GM12878 (cell line): ENCODE measurements at places on chromosomes 11 and 22. TPM values are rescaled to one million over a fixed set of nuclear protein-coding genes. Genes with fewer than 3 reads are reported as not detected.

HSPB2 gene
- not detected in 2 replicates for total RNA-seq

SLC37A2 gene
- 3.0 and 3.4 TPM in 2 replicates for total RNA-seq

MED17 gene
- 34.9 and 38.7 TPM in 2 replicates for total RNA-seq

CYTH4 gene
- 25.8 and 26.0 TPM in 2 replicates for total RNA-seq

RFPL3 gene
- not detected in 2 replicates for total RNA-seq

ACTN3 gene
- 0.36 and 0.40 TPM in 2 replicates for total RNA-seq

C11orf16 gene
- not detected in 2 replicates for total RNA-seq

MS4A6A gene
- total RNA-seq = 4.5 and 7.1 TPM in 2 replicates

GRCh38 chr11:12623869-12624268 is 50.4 kb upstream of the TEAD1 start:
- DNase-seq = no peak

DNA sequence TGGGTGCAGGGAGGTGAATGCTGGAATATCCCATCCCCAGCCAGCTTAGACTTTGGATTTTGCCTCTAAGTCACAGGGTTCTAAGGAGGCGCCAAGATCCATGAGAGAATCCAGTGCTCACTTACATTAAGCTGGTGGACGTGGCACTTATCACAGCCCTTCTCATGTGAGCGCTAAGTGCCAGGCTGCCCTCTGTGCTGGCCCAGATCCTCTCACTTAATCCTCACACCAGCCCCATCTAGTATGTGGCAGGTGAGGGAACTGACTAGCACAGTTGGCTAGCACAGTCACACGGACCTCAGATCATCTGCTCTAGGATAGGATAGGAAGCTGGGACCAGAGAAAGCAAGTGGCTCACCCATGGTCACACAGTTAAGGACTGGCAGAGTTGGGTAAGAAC is 3.6 kb downstream of the HMOX1 start:
- DNase-seq = no peak

- no peak for DNase-seq
These were observed 52.6 kb upstream of the SESN3 start for GRCh38 chr11:95283650-95284049.

- DNase-seq = peak; percentile 15
These were observed 4.2 kb downstream of the SLC25A1 start for GRCh38 chr22:19174106-19175025.

DNA sequence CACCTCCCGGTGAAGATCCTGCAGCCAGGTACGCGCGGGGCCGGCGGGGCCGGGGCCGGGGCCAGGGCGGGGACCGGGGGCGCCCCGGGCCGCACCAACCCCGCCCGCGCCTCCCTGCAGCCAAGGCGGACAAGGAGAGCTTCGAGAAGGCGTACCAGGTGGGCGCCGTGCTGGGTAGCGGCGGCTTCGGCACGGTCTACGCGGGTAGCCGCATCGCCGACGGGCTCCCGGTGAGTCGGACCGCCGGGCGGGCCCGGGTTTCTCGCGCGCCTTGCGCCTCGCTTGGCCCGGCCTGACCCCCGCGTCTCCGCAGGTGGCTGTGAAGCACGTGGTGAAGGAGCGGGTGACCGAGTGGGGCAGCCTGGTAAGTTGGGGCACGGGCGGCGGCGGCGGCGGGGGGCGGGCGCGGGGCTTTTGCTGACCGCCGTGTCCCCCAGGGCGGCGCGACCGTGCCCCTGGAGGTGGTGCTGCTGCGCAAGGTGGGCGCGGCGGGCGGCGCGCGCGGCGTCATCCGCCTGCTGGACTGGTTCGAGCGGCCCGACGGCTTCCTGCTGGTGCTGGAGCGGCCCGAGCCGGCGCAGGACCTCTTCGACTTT is 531 bp downstream of the PIM3 start:
- no peak for DNase-seq

DNA sequence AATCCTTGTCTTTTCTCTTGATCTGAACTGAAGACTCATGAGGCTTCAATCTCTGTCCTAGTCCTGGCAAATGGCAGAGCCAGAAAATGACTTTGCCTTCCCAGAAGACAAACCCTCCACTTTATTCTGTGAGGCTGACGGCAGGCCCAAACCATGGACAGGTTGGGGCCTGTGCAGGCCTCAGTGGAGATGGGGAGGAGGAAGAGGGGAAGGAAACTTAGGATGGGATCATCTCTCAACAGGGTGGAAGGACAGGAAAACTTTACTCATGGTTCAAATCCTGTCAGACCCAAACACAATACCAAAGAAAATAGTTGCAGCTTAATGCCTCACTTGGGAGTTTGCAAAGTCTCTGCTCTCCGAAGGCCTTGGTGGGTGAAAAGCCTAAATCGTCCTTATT is 9.8 kb downstream of the RPL27A start:
- no peak for DNase-seq

- no peak for DNase-seq
These were observed 33.8 kb downstream of the BRD1 start for GRCh38 chr22:49793871-49794270.

- no peak for DNase-seq
These were observed 574.7 kb downstream of the TBC1D22A start for GRCh38 chr22:47337161-47337621.

DNA sequence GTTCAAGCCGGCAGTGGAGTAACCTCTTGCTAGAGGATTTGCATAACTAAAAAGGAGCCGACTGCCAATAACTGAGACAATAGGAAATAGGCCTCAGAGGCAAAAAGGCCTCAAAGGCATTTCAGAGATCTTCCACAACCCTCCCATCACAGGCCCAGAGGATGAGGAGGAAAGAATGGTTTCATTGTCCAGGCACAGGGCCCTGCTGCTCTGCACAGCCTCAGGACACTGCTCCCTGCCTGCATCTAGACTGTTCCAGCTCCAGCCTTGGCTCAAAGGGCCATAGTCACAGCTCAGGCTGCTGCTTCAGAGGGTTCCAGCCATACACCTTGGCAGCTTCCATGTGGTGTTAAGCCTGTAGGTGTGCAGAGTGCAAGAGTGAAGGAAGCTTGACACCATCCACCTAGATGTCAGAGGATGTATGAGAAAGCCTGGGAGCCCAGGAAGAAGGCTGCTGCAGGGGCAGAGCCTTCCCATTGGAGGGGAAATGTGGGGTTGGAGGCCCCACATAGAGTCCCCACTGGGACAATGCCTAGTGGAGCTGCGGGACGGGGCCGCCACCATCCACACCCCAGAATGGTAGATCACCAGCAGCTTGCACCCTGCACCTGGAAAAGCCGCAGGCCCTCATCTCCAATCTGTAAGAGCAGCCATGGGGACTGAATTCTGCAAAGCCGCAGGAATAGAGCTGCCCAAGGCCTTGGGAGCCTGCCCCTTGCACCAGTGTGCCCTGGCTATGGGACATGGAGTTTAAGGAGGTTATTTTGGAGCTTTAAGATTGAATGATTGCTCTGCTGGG is 8.2 kb upstream of the LRP5 start:
- no peak for DNase-seq

- no peak for DNase-seq
These were observed 21.8 kb upstream of the UPK3A start for GRCh38 chr22:45262931-45263462.

- no peak for DNase-seq
These were observed 41.7 kb downstream of the KCNJ4 start for GRCh38 chr22:38413085-38414008.

- DNase-seq = no peak
These were observed 249.1 kb downstream of the MIAT start for GRCh38 chr22:26906464-26906863.

GRCh38 chr11:23957314-23957713 is 539.5 kb upstream of the LUZP2 start:
- no peak for DNase-seq
